Stimulated activated CD4-positive, alpha-beta T cell treated with anti-CD3 and anti-CD28 coated beads, Interleukin-4, amount 100 ng/mL, for 4 hours (primary cell): ENCODE measurements at places on chromosomes 6 and 20.

DNA sequence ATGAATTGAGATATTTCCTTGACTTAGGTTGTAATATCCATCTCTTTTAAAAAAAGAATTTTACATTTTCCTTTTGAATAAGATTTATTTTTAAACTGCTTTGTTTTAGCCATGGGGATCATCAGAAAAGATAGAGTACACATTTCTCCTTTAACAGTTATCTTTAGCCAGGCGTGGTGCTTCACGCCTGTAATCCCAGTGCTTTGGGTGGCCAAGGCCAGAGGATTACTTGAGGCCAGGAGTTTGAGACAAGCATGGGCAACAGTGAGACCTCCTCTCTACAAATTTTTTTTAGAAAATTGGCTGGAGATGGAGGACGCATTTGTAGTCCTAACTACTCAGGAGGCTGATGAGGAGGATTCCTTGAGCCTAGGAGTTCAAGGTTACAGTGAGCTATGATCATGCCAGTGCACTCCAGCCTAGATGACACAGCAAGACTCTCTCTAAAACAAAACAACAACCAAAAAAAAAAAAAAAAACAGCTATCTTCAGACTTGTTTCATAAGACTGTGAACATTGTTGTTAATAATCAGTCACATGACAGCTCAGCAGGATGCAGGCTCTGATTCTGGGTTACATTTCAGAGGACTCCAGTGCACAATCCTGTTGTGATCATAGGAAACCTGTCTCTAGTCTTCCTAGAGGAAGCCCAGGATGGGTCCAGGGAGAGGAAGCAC, 2.0 kb upstream of the SLC17A3 start:
- no peak for DNase-seq

DNA sequence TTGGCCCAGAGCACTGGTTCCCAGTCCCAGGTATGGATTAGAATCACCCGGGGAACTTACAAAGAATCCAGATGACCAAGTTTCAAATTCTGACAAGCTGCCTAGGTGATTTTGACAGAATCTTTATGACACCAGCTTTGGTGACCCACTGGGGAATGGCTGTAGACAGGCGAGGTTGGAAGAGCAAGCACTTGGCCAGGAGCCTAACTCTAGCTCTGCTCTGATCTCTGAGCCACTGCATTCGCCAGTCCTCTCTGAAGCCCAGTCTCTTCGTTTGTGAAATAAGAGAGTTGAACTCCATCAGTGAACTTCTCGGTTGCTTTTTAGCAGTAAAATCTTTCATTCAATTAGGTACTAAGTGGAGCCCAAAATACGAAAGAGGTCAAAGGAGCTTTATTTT, 161.2 kb downstream of the VEGFA start:
- no peak for DNase-seq

GRCh38 chr6:296151-297122, 4.2 kb downstream of the DUSP22 start:
- no peak for DNase-seq

DNA sequence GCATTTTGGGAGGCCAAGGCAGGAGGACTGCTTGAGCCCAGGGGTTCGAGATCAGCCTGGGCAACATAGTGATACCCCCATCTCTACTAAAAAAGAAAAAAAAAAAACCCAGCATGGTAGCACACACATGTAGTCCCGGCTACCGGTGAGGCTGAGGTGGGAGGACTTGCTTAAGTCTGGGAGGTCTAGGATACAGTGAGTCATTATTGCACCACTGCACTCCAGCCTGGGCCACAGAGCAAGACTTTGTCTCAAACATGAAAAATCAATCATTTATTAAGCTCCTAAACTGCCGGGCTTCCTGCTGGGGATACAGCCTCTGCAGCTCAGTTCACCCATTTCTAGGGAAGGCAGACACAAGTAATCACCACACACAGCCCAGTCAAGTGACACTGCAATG, 7.3 kb upstream of the USP45 start:
- no peak for DNase-seq

- no peak for DNase-seq
These were observed 46.4 kb downstream of the SLC9A8 start for GRCh38 chr20:49859011-49859410.

DNA sequence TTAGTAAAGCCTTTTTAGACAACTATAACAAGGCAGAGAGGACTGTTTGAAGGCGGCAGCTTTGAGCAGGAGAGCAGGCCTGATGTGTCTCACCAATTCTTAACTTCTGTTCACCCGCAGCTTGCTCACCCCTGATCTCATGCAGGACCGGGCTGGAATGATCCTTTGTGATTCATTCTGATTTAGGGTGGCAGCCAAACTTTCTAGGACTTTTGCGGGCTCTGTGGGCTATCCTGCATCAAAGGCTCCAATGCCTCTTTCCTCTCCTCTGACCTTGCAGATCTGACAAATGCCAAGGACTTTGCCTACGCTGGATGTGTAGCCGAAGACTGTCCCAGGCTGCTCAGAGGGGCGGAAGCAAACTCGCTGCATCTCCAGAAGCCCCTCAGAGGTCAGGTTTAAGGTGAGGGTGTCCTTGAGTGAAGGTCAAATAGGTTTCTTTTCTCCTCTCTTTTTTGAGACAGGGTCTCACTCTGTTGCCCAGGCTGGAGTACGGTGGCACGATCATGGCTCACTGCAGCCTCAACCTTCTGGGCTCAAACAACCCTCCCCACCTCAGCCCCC, 72.3 kb downstream of the VEGFA start:
- no peak for DNase-seq

- no peak for DNase-seq
These were observed 6.3 kb downstream of the SPDEF start for GRCh38 chr6:34549804-34550202.

DNA sequence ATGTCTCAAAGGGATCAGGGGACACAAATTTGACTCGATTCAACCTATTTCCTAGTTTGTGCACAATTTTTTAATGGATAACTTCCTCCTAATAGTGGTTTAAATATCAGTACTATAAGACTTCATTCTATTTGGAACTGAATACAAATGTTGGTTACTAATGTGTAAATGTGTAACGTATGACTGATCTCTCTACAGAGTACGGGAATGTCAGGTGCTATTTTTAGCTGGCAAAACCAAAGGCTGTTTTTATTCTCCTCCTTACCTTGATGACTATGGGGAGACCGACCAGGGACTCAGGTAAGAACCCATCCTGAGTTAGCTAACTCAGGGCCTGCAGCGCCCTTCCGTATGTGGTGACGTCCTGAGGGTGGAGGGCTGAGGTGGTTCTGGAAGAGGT, 33.0 kb downstream of the PRPH2 start:
- no peak for DNase-seq

GRCh38 chr6:98880486-98880885, 46.1 kb downstream of the POU3F2 start:
- DNase-seq, result no peak

DNA sequence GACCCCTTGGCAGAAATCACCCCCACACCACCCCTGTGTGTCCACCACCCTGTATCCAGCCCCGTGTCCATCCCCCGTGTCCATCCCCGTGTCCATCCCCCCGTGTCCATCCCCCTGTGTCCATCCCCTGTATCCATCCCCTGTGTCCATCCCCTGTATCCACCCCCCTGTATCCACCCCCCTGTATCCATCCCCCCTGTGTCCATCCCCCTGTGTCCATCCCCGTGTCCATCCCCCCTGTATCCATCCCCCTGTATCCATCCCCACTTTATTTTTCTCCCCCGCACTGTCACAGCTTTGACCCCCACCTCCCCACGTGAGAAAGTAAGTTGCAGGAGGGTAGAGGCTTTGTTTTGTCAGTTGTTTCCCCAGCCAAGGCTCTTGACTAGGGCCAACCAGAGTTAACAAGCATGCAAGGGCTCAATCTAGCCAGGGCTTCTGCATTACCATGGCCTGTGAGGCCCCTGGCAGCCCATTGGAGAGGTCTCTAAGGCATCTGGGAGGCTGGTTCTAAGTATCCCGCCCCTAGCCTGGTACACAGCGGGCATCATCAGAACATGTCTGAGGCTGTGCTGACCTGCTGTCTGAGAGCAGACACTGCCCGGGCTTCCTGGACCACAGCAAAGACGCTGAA, 18.1 kb upstream of the SIRPA start:
- DNase-seq, result no peak

GRCh38 chr6:154301839-154302752, 54.5 kb downstream of the IPCEF1 start:
- peak; percentile 5 for DNase-seq

- peak; percentile 64 for DNase-seq
These were observed 3.8 kb downstream of the PREX1 start for GRCh38 chr20:48823960-48824498.

DNA sequence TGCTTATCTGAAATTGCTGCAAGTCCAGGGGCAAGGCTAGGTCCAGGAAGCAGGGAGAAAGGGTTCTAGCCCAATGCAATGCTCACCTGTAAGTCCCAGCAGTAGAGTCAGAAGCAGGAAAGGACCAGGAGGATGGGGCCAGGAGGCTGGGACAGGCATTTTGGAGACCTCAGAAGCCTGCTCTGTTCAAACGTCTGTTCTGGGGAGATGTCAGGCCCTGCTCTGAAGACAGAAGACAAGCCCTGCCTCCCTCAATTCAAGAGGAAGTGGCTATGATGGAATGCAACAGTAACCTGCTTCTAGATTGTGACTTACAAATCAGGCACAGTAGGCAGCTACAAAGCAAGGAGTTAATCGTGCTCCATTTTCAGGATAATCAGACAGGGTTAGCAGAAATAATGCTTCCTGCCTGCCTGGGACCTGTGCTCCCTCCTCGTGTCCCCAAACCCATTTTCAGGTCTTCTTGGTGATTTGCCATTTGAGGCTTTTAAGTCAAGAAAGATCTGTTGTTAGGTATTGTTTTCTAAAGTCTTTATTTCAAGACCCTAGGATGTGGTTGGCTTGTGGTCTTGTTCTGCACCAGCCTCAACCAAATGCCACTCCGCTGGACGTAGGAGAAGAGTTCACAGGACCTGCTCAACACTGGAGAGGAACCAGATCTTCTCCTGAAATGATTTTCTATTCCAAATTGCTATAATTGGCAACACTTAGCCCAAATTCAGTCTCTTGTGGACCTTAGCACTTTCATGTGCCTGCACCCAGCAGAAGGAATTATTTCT, at the start of gene SIRPG:
Gene SIRPG (minus strand): TSS at position 224 of the 779 bp plus-strand sequence. CDS start 65 bp downstream, at position 159.
- no peak for DNase-seq

GRCh38 chr6:158030380-158031300, 49.0 kb downstream of the SYNJ2 start:
- no peak for DNase-seq

DNA sequence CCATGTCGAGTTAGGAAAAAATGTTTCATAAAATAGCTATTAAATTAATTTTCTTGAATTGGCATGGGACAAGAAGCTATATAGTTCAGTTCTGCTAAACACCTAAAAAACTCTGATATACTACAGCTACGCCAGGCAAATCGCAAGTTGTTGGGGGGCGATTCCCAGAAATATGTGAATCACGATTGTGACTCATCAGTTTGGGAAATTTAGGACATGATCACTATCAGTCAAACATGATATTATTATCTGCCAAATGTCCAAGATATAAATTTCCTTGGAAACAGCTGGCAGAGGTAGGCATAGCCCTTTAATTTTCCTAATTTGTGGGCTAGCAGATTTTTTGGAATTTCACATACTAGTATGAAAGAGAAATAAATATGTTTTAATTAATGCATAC, 123.6 kb downstream of the ATXN1 start:
- DNase-seq, result no peak

DNA sequence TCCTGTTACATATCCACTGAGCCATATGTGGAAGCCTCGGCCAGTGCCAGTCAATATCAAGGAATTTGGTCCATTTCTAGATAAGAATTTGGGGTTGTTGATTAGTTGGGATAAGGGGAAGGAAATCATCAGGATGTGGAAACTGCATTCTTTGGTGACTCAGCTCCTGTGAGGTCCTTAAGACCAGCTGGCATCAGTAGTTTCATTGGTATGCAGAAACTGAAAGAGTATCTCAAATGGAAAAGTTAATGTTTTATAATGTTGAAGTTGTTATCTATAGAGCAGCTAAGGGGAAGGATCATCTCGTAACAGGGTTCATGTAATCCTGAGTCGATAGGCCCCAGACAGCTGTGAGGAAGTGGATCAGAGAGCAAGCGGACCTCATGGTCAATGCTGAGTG, 87.9 kb upstream of the PRND start:
- DNase-seq, result no peak

- no peak for DNase-seq
These were observed 1.1 kb downstream of the EIF2S2 start for GRCh38 chr20:34110745-34111641.

DNA sequence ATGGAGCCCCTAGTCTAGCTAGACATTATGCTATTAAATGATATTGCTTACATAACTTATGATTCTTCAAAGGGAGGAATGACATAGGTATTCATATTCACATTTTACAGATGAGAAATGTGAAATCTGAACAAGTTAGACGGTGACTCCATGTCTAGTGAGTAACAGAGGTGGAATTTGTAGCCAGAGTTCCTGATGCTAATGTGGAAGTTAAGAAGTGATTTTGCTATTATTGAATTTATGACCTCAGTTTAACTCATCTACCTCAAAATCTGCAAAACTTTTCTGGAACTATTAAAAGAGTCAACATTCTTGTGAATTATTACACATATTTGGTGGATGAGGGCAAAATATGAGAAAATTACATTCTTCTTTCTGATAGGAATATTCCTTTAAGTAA, 347.6 kb upstream of the MMS22L start:
- no peak for DNase-seq

GRCh38 chr6:53526000-53526399, 18.9 kb downstream of the GCLC start:
- no peak for DNase-seq

DNA sequence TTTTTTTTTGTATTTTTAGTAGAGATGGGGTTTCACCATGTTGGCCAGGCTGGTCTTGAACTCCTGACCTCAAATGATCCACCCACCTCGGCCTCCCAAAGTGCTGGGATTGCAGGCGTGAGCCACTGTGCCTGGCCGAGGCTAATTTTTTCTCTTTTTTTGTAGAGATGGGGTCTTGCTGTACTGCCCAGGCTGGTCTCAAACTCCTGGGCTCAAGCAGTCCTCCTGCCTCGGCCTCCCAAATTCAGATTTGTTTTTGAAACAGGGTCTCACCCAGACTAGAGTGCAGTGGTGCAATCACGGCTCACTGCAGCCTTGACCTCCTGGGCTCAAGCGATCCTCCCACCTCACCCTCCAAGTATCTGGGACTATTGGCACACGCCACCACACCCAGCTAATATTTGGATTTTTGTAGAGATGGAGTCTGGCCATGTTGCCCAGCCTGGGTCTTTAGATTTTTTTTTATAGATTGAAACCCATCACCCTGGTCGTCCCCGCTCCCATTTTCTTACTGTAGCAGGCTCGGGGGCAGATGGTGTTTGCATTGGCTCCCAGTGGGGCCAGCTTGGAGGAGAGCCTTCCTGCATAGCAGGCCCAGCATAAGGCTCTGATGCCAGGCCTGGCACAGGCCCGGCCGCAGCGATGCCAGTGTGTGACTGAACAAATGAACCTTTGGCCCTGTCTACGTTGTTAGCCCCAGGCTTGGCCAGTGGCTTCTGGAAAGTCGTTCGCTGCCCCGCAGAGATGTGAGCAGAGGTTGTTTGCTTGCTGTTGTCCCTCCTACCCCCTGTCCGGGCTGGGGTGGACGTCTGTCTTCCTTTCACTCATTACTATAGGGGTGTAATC, 4.3 kb upstream of the MTG2 start:
- DNase-seq, result no peak

GRCh38 chr6:14716499-14717146, 529.2 kb upstream of the JARID2 start:
- DNase-seq, result no peak

GRCh38 chr6:151353795-151354194, 37.6 kb downstream of the ZBTB2 start:
- no peak for DNase-seq

- DNase-seq, result no peak
These were observed 32.4 kb downstream of the COL9A1 start for GRCh38 chr6:70270287-70271005.

- DNase-seq, result no peak
These were observed 327.2 kb downstream of the BCKDHB start for GRCh38 chr6:80433673-80434025.

- no peak for DNase-seq
These were observed 1.4 kb downstream of the CDK5RAP1 start for GRCh38 chr20:33399924-33400323.
